ENCODE measurements at places on chromosomes 12 and 14.
A peak's percentile ranks its signal among the peaks of the same experiment; 100 is the strongest.

DNA sequence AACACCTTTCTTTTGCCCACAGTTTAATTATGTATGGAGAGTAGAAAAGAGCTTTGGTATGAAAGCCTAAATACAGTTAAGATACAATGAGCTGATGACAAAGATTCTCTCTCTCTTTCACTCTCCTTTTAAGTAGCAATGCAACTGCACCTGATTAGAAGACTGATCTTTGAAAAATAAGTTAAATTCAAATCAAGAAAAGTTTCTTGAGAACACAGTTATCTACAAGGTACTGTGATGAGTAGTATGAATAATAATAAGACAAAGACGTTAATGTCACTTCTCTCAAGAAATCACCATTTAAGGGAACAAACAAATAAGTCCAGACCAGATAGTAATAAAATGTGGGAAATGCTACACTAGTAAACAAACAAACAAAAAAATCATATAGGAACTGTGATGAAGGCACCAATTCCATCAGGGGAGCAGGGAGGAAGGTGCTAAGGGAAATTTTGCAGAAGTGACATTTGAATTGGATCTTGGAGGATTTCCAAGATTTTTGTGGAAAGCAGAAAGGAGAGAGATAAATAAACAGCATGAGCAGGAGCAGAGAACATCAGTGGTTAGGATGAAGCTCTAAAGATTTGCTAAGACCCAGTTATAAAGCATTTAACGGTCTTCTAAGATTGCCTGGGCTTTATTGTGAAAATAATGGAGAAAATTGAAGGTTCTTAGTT, 65.2 kb upstream of the STK38L start:
- DNase-seq: no peak

GRCh38 chr12:8785499-8785898, 36.9 kb upstream of the A2ML1 start:
- DNase-seq: no peak

- DNase-seq: no peak
Observed at GRCh38 chr14:104937161-104937560, 12.5 kb downstream of the PLD4 start.

DNA sequence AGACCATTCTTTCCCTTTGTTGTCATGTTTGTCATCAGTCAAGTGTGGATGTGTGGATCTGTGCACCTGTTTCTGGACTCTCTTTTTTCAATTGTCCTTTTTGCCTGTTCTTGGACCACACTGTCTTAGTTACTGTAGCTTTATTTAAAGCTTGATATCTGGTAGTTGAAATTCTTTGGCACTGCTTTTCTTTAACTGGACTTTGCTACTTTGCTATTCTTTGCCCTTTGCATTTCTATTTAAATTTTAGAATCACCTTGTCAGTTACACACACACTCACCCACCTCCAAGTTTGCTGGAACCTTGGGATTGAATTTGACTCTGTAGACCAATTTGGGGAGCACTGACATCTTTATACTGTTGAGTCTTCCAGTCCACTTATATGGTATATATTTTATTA, 61.5 kb downstream of the VRK1 start:
- no peak for DNase-seq

- DNase-seq: no peak
Observed at GRCh38 chr14:60197629-60198303, 32.6 kb upstream of the DHRS7 start.

GRCh38 chr12:53603196-53603595, 23.0 kb downstream of the ATF7 start:
- DNase-seq: no peak

- DNase-seq: no peak
Observed at GRCh38 chr12:57222286-57223190, 5.9 kb downstream of the NXPH4 start.

GRCh38 chr14:50839691-50840090, 8.7 kb upstream of the NIN start:
- no peak for DNase-seq

DNA sequence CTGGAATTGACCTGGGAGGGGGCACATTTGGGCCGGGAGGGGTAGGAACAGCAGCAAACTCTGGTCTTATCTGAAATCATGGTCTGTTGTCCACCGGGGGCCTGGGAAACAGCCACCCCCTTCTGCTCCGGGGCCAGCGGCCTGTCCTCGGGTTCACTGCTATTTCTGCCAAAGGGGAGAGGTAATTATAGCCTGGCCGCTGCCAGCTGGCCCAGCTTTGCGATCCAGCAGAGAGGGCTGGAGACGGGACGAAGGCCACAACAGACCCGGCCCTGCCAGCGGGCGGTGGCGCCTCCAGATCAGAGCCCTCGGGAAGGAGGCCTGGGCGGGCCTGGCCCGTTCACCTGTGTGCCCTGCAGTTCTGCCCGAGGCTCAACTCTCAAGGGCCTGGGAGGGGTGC, at the start of gene C14orf180:
Gene C14orf180 (plus strand): TSS at position 258 of the 400 bp plus-strand sequence. CDS start 6,667 bp downstream, outside the sequence.
- no peak for DNase-seq

GRCh38 chr12:124433147-124433874, 134.1 kb downstream of the NCOR2 start:
- no peak for DNase-seq

DNA sequence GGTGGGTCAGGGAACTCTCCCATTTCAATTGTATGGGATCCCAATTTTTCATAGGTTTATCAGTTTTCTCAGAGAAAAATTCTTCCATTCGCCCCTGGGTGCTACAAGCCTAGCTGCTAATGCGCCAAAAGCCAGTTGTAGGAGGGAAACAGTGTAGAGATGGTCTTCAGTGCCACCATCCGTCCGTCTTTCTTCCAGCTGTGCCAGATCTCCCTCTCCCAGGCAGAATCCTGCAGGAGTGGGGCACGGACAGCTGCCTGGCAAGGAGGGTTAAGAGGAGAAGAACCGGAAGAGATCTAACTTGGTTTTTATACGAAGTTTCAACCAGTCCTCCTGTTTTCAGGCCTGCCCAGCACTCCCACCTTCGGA, 38.9 kb upstream of the FUT8 start:
- DNase-seq: no peak

- no peak for DNase-seq
Observed at GRCh38 chr14:85619851-85620250, 89.9 kb downstream of the FLRT2 start.

- DNase-seq: no peak
Observed at GRCh38 chr14:65330416-65330815, 82.1 kb upstream of the FUT8 start.

DNA sequence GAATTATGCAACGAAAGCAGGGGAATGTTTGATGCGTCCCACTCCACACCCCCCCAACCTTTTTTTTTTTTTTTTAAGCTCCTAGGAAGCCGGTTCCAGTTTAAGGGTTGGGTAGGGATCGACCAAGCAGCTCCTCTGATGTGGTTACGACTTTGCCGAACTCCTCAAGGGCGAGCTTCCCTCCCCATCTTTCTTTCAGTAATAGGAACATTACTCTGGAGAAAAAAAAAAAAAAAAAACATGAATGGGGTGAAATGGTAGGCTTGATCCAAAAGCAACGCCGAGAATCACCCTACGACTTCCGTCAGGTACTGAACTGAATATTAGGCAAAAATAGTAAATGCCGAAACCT, 9.6 kb downstream of the BMP4 start:
- no peak for DNase-seq

DNA sequence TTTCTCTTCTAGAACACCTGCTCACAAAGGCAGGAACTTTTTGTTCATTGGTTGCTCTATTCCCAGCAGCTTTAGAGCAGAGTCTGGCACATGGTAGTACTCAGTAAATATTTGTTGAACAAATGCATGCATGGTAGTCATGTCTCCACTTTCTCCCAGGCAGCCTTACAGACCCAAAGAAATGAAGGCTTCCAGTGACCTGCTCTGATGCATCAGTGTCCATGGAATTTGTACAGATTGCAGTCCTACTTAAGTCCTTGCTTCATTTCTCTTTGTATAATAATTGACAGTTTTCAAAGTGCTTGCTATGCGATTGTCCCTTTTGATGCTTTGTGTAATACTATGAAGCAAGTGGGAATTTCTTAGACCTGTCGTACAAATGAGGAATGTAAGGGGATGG, 119.6 kb downstream of the DERA start:
- DNase-seq: no peak

DNA sequence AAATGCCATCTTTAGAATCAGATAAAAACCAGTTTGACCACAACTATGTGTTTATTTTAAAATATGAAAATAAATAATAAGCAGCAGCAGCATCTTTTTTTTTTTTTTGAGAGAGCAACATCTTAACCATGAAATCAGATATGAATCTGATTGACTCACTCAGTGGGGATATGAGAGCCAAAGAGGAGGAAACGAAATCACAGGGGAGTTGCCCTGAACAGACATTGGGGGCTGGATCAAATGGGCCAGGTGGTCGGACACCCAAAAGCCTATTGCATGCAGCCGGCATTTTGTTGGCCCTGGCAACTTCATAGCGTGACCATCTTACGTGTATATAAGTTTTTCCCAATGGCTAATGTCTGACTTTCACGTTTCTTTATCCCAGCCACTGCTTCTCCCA, 321.1 kb downstream of the NPAS3 start:
- DNase-seq: no peak

GRCh38 chr12:31732926-31733548, 4.2 kb upstream of the AMN1 start:
- DNase-seq: no peak

DNA sequence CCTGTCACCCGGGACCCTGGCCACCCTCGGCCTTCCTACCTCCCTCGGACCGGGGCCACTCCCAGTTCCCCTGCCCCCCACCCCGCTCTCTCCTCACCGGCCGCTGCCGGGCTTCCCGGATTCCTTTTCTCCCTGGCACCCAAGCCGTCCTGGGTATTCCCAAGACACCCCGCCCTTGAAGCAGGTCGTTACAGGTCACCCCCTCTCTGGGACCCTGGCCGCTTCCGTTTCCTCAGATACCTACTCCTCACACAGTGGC, 493 bp downstream of the NUMB start:
- no peak for DNase-seq

- DNase-seq: no peak
Observed at GRCh38 chr12:45732250-45732649, 2.7 kb downstream of the ARID2 start.

GRCh38 chr14:56088941-56089340, 29.3 kb upstream of the PELI2 start:
- no peak for DNase-seq

GRCh38 chr14:71783088-71783487, 149.1 kb upstream of the RGS6 start:
- DNase-seq: no peak

DNA sequence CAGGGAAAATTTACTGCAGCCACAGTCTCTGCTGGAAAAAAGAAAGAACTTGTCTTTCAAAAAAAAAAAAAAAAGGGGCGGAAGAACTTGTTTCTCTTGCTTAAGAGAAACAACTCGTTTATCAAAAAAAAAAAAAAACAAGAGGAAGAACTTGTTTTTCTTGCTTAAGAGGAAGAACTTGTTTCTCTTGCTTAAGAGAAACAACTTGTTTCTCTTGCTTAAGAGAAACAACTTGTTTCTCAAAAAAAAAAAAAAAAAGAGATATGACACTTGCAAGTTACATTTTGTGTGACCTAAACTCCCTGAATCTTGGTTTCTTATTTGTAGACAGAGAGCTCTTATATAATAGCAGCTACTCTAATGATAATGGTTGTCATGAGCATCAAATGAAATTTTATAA, 44.7 kb upstream of the USP15 start:
- DNase-seq: no peak

GRCh38 chr14:77009014-77009413, 19.5 kb downstream of the IRF2BPL start:
- DNase-seq: no peak

DNA sequence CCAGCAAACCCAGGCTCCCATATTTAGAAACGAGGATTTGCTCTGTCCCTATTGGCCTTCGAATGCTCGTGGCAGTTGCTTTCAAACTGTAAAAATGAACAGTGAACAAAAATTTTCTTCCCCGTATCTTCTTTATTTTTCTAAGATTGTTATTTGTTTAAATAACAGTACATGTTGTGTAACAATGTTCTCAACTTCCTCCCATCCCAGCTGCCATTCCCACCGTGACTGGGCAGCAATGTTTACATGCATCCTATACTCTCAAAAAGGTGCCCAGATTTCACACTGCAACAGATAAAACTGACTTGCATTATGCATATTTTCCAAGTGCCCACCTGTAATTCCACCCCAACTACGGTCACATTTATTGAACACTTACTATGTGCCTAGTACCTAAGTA, 12.8 kb downstream of the VCPKMT start:
- DNase-seq: no peak

DNA sequence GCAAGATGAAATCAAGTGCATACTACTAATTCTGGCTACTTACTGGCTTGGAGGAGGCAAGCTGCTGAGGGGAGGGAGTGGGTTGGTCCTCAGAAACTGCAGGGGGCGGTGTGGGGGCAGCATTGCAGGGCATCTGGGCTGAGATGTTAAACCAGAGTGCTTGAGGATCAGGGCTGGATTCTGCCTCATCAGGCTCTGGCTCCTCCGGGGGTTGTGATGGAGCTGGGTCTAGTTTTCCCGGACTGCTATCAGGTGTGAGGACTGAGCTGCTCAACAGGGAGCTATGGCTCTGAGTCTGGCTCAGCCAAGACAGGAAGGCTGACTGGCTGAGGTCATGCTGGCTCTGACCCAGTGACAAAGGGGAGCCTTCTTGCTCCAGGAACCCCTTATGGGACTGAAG, 28.6 kb downstream of the BAZ2A start:
- peak; percentile 7 for DNase-seq

GRCh38 chr14:64945431-64946178, 3.1 kb upstream of the GPX2 start:
- no peak for DNase-seq

DNA sequence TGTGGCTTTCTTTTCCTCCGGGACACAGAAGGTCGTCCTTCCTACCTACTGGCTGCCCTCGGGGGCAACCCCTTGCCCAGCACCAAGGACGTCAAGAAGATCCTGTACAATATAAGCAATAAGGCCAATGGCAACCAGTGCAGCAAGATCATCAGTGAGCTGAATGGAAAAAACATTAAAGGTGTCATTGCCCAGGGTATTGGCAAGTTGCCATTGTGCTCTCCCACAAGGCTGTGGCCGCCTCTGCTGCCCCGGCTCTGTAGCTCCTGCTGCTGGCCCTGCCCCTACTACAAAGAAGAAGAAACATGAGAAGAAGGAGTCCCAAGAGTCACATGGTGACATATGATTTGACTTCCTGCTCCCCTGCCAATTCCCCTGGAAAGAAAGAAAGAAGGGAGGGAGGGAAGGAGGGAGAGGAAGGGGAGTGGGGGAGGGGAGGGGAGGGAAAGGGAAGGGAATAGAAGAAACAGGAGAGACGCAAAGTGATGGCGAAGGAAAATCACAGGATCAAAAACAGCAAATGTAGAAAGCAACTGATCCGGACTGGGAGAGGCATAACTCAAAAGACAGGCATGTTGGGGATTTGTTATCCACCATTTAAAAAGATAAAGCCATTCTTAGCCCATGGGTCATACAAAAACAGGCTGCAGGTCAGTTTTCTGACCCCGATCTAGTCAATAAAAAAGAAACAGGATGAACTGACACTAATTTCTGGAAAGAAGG, 61.3 kb upstream of the RESF1 start:
- no peak for DNase-seq

- no peak for DNase-seq
Observed at GRCh38 chr14:97719931-97720330, 922.7 kb downstream of the VRK1 start.

DNA sequence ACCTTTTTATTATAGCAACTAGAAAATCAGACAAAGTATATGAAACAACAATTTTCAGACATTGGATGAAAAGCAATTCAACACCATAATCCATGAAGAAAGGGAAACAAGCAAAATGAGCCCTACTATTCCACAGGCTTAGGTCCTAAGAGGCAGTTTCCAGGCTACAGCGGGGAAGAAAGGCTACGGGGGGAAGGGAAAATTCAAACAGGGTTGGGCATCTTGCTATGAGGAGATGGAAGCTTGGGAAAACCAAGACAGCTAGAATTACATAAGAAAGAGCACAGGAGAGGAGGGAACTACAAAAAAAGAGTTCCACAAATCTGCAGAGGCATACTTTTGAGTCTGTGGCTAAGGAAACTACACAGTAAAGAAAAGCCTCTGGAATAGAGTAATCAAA, 356.0 kb upstream of the CLEC14A start:
- DNase-seq: no peak

All from activated T-cell treated with anti-CD3 and anti-CD28 coated beads for 4 hours (primary cell).